EH (cell line): ENCODE measurements at places on chromosomes 4 and X.

DNA sequence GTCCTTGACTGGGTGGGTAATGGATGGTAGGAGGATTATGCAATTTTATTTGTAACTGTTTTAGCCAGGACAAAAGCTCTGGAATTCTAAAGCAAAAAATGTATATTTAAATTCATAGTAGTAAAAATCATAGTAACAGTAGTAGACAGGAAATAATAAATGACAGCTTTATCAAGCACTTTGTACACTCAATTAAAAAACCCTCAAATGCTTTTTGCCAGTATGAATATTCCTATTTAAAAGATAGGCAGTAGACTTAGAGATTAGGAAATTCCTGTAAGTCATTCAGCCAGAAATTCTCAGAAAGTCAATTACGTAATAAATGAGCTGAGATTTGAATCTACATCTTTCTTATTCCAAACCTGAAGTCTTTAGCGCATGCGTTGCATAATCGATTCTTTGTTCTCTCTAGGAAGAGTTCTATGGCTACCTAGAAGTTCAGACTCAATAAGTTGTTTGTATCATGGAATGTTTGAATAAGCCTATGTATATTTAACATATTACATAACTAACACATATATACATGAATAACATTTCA is 2.5 kb downstream of the AADAT start:
- no peak for DNase-seq

GRCh38 chrX:99719140-99719539 is 690.9 kb downstream of the PCDH19 start:
- no peak for DNase-seq

DNA sequence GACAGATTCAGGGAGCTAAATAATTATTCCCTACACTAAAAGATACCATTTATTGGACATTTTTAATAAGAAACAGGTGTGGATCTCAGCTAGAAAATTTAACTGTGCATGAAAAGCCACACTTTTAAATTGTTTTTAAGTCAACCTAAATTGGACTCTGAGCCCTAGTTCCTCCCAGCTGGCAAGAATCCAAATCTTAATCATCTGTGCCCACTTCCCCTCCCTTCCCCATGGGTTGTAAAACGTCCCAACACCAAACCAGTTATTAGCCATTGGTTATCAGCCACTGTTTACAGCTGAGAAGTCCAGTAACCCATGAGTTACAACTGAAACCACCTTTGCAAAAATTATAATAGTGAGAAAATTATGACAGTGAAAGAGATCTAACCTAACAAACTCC is 125.6 kb upstream of the S100G start:
- DNase-seq: no peak

DNA sequence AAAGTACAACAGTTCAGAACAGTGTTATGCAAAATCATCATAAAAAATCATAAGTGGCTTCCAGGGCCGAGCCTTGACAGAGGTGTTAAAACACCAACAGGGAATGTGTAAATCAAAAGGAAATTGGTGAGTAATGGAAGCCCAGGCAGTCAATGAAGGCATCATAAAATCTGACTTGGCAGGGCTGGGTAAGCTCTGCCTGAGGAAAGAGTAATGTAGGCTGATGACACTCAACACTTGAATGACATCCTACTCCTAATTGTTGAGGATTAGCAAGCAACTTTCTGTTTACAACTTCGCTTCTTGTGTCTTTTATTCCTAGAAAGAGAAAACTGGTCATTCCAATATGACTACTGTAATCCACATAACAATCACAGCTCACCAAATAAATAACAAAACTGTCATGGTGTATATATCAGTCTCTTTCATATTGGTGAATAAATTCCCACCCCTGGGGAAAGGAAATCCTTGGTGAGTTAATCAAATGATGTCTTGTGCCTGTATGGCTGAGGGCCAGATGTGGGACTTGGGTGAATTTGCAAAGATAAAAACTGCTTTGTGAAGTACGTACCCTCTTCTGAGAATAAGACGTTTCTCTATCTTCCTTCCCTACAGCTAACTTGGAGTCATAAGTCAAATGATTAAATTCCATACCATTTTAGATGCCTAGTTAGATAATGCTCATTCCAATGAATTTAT is 196.8 kb downstream of the DCHS2 start:
- DNase-seq: no peak

DNA sequence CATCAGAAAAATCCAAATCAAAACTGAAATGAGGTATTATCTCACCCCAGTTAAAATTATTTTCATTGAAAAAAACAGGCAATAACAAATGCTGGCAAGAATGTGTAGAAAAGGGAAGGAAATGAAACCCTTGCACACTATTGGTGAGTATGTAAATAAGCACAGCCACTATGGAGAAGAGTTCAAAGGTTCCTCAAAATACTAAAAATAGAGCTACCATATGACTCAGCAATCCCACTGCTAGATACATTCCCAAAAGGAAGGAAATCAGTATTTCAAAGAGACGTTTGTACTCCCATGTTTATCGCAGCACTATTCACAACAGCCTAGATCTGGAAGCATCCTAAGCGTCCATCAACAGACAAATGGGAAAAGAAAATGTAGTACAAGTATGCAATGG is 932.4 kb downstream of the PCDH18 start:
- DNase-seq: no peak

DNA sequence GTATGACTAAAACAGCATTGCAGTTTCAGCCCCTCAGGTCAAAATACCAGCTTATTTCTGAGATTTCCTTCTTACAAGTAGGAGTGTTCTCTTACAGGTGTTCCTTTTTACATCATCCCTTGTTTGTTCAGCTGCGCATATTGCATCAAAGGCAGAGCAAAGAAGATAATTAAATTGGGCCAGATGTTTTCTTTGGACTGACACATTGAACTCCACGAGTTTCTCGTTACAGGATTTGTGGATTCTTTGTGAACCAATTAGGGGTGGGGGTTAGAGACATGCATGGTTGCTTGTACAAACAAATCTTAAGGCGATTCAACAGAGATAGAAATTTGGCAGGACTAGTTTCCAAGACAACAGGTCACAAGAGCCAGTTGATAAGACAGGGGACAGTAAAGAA is 95.7 kb downstream of the SPANXN4 start:
- DNase-seq: no peak

DNA sequence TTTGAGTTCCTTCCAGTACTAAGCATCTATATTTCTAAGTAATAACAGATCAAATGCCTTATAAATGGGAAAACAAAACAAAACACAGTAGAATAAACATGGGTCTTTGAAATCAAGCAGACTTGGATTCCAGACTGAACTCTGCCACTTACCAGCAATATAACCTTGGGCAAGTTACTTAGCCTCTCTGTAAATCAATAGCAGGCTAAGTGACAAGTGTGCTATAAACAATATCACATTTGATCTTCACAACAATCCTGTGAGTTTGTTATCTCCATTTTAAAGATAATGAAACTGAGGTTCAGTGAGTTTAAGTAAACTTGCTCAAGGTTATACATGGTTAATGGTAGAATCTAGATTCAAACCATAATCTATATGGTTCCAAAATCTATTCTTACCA is 165.8 kb downstream of the GPC3 start:
- no peak for DNase-seq

- no peak for DNase-seq
Observed at GRCh38 chr4:56186808-56187523, 200.3 kb downstream of the AASDH start.

DNA sequence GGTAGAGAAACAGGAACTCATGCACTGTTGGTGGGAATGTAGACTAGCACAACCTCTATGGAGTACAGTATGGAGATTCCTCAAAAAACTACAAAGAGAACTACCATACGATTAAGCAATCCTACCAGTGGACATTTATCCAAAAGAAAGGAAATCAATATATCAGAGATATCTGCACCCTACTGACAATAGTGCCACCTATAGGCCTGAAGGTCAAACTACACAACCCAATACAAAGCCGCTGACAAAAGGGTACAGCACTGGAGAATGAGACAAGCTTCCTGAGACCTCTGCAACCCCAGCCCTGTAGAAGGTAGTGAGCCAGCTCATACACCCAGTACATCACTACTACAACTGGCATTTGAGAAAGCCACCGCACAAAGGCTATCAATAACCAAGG is 67.1 kb downstream of the CBR4 start:
- no peak for DNase-seq

- no peak for DNase-seq
Observed at GRCh38 chrX:7647831-7648230, 195.1 kb upstream of the VCX start.

GRCh38 chr4:168177546-168178149 is 85.3 kb downstream of the ANXA10 start:
- no peak for DNase-seq

DNA sequence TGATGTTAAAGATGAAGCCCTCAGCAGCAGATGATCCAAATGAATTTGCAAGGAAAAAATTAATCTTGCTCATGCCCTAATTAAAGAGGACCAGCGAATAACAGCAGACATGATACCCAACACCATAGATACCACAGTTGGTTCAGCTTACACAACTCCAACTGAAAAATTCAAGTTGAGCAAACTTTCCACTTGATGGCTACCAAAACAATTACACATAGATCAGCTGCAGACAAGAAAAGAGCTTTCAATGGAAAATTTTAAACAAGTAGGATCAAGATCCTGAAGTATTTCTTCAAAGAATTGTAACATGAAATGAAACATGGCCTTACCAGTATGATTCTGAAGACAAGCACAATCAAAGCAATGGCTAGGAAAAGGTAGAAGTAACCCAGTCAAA is 90.0 kb downstream of the KLHL13 start:
- DNase-seq: no peak

DNA sequence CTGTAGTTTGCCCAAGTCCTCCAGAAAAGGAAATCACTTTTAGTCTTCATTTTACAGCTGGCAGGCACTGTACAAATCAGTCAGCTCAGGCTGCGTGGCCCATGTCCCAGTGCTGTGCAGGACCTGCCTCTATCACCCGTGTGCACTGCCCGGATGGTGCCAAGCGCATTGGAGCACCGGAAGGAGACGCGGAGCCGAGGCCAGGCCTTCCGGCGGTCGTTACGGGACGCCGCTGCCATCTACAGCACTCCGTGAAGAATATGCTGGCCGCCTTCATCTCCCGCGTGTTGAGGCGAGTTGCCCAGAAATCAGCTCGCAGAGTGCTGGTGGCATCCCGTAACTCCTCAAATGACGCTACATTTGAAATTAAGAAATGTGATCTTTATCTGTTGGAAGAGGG is at the start of gene PDHA2:
Gene PDHA2 (plus strand): TSS at position 203 of the 400 bp plus-strand sequence. CDS start 58 bp downstream, at position 261.
- no peak for DNase-seq

- no peak for DNase-seq
Observed at GRCh38 chr4:154590329-154591006, at the start of gene FGA. FGA (minus strand) TSS chr4:154590742; CDS start chr4:154590687, 55 bp downstream.

GRCh38 chrX:2691543-2692220 is 587 bp downstream of the CD99 start:
- no peak for DNase-seq

GRCh38 chr4:88242144-88242543 is 42.2 kb downstream of the PPM1K start:
- no peak for DNase-seq

DNA sequence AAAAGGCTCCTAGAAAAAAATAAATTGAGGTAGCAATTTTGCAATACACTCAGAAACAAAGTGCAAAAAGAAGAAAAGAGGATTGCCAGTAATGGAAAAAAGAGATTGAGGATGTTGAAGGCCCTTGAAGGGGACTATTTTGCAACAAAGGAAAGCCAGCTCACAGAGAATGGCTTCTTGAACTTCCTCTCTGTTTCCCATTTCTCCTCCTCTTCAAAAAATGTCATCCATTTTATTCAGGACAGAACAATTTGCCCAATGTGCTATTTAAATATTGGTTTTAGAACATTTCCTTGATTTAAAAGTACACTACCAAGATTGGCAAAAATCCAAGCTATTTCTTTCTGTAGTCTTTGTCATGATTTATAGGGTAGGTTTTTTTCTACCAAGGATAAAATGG is 60.2 kb downstream of the GASK1B start:
- no peak for DNase-seq

- DNase-seq: no peak
Observed at GRCh38 chr4:31949045-31949444, 1228.9 kb downstream of the PCDH7 start.

DNA sequence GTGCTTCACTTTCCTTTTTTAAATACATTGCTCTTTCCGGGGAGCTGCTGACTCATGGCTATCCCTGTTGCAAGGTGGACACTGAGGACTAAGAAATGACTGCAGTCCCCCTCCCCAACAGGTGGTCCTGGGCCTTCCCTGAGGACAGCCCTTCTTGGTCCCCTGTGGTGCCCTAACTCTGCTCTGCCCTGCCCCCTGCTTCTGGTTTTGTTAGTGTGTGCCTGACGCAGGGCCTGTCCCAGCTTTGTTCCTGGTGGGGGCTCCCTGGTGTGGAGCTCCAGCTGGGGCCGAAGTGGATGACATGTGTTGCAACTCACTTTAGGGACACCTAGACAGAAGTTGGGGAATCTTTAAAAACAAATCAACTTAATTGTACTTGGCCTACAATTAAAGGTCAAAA is 81.9 kb downstream of the TMEM144 start:
- DNase-seq: no peak
